ENCODE measurements at places on chromosomes 11 and 22.

- no peak for DNase-seq
These were observed 11.2 kb upstream of the LINC01488 start for GRCh38 chr11:69470301-69470700.

DNA sequence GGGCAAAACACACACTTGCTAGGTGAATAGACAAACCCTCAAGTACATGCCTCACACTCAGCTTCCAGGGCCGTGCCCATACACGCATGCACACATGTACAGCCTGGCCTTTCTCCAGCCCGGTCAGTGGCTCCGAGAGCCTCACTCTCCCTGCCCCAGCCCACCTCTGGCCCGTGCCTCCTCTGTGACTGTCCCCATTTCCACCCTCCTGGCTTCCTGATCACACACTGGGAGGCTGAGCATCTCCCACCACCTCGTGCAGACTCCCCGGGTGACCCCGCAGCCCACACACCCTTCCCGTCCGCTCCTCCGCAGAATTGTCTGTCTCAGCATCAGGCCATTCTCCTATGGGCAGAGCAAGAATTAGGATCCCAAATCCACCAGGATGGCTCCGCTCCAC, 634.1 kb downstream of the TBC1D22A start:
- DNase-seq: no peak

DNA sequence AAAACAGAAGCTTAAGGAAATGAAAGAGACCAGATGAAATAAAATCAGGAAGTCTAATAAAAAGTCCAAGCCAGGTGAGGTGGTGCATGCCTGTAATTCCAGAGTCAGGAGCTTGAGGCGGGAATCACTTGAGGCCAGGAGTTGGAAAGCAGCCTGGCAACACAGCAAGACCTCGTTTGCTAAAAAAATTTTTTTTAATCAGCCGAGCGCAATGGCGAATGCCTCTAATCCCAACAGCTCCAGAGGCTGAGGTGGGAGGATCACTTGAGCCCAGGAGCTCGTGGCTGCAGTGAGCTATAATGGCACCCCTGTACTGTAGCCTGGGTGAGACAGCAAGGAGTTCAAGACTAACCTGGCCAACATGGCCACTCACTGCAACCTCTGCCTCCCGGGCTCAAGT, 8.0 kb downstream of the RAB6A start:
- DNase-seq: no peak

- no peak for DNase-seq
These were observed 16.1 kb upstream of the OR51M1 start for GRCh38 chr11:5367448-5368074.

GRCh38 chr11:127039591-127039990, 39.0 kb upstream of the KIRREL3 start:
- no peak for DNase-seq

- no peak for DNase-seq
These were observed 124.6 kb downstream of the GRIA4 start for GRCh38 chr11:105734426-105734825.

- DNase-seq: no peak
These were observed 1.0 kb upstream of the EPS8L2 start for GRCh38 chr11:704781-705645.

DNA sequence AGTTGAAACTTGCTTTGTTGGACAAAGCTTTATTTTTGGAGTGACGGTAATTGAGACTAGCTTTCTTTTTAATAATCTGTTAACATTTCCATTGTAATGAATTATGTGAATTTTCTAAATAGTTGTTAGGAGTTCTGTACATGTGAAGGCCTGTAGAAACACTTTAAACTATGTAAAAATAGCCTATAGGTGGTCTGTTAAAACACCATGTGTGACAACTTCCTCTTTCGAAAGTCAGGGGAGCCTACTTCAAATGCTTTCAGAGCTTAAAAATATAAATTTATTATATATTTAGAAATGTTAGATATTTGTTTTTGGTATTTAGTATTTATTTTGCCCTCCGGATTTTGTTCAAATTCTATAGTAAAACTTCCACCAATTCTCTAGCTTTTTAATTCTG, 28.7 kb downstream of the DDIAS start:
- DNase-seq: no peak

Measured in activated CD4-positive, alpha-beta T cell treated with anti-CD3 and anti-CD28 coated beads, Interleukin-2, amount 10 ng/mL, durations not matched to agents 7 days and 5 days (primary cell).